Activated naive CD8-positive, alpha-beta T cell treated with anti-CD3 and anti-CD28 coated beads, Interleukin-2, amount 50 U/mL, for 16 hours (primary cell): ENCODE measurements at places on chromosomes 5 and 9.
A peak's percentile ranks its signal among the peaks of the same experiment; 100 is the strongest.

DNA sequence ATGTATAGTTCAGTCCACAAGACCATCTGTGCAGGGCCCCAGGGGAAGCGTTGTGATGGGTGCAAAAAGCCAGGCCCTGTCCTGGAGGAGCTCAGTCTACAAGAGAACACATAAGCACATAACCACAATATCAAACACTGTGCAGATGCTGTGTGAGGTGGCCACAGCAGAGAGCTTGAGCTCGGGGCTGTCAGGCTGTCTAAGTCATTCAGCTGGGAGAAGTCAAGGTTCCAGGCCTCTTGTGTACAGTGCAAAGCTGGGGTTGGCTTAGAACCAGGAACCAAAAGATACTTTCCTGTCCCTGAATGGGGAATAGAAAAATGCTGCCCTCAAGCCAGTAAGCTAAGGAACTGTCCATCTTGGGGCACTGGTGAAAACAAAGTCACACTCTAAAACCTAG, 75.0 kb downstream of the PRDM6 start:
- DNase-seq, result no peak

GRCh38 chr5:71699233-71699632, 19.8 kb upstream of the CARTPT start:
- no peak for DNase-seq

DNA sequence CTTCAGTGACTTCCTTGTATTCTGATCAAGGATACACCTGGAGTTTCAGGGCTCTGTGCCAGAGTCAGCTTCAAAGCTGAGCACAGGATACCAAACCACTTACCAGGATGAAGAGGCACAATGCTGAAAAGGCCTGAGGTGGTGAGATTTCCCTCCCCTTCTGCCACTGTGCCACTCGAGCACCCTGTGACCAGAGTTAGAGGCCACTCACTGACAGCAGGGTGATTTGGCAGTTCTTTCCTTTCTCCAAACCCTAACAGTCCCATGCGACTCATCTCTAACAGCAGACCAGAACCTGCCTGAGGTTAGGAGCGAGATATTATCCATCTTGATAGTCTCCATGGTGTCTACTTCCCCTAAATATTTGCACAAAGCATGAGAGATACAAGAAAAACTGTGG, 1.8 kb downstream of the PLGRKT start:
- DNase-seq, result no peak

DNA sequence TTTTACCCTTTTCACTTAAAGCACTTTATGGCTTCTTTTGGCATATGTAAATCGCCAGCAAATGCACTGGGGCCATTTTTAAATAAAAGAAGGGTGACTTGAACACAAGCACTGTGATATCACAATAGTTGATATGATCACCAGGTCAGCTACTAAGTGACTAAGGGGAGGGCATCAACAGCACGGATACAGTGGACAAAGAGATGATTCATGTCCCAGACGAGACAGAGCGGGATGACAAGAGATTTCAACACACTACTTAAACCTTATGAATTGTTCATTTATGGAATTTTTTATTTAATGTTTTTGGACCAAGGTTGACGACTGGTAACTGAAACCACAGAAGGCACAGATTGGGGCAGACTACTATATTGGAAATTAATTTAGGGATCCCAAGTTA, 54.1 kb downstream of the RORB start:
- DNase-seq, result no peak

DNA sequence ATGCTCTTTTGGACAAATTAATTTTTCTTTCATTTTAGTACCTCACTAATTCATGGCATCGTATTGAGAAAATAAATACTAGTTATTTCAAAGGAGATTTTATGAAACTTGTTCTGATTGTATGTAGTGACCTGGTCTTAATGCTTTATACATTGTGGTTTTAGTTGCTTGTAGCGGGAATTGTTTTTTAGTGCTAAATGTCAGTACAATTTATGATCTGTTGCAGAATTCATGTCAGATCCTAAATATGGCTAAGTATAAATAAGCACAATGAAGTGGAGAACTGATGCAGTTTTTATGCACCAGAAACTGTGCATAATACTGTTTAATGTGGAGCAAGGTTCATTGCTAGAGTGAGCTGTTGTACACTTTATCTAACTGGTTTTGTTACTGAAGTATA, 308.8 kb downstream of the PJA2 start:
- DNase-seq, result no peak

DNA sequence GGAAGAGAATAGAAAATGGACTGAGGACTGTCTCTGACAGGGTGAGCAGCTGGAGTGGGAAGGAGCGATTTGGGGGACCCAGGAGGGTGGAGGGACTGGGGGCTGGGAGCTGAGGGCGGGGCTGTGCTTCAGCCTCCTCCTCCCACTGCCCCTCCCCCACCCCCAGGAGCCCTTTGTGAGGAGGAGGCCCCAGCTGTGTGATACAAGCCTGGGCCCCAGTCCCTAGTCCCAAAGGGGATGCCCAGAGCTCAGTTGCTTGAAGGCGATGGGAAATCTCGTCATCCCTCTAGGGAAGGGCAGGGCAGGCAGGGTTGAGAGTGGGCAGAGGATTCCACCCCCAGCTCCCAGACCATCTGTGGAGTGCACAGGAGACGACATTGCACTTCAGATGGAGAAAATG, at the start of gene SPATA31E1:
SPATA31E1 (plus strand) TSS at position 251 of the 400 bp plus-strand sequence; CDS start at position 266, 15 bp downstream.
- no peak for DNase-seq

DNA sequence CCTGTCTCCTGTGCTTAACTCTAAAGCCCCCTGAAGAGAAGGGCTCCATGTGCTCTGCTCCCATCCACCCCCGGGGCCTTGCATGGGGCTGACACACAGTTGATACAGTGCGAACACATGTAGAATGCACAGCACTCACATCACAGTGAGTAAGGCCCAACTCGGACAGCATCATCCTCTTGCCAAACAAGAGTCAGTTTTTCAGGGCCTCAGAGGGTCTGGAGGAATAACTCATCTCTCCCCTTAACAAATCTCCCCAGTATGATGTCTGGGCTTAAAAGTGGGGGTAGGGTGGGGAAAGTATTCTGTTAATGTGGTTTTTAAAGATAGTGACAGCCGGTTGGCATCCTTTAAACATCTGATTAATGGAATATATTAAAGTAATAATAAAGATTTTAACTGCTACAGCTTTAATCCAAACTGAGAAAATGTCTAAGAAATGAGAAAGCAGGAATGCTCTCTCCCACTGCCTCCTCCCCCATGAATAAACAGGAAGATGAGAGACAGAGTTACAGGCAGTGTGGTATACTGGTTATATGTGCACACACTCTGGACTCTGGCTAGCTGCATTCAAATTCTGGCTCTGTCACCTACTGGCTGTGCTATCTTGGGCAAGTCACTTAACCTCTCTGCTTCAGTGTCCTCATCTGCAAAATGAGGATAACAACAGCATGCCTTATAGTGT, 22.5 kb downstream of the APBA1 start:
- no peak for DNase-seq

GRCh38 chr5:91206734-91207133, 176.4 kb downstream of the ARRDC3 start:
- DNase-seq, result no peak

DNA sequence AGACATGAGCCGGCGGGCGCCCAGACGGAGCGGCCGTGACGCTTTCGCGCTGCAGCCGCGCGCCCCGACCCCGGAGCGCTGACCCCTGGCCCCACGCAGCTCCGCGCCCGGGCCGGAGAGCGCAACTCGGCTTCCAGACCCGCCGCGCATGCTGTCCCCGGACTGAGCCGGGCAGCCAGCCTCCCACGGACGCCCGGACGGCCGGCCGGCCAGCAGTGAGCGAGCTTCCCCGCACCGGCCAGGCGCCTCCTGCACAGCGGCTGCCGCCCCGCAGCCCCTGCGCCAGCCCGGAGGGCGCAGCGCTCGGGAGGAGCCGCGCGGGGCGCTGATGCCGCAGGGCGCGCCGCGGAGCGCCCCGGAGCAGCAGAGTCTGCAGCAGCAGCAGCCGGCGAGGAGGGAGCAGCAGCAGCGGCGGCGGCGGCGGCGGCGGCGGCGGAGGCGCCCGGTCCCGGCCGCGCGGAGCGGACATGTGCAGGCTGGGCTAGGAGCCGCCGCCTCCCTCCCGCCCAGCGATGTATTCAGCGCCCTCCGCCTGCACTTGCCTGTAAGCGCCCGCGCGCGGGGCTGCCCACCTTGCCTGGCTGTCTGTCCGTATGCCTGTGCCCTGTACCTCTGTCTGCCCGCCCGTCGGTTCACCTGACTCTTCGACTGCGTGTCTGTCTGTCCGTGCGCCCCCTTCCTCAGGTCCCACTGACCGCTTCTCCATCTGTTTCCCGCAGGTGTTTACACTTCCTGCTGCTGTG, 412 bp downstream of the FGF18 start:
- no peak for DNase-seq

- DNase-seq, result no peak
These were observed 35.6 kb downstream of the CD180 start for GRCh38 chr5:67160985-67161384.

- DNase-seq, result no peak
These were observed 13.5 kb upstream of the DRD1 start for GRCh38 chr5:175457466-175457865.

DNA sequence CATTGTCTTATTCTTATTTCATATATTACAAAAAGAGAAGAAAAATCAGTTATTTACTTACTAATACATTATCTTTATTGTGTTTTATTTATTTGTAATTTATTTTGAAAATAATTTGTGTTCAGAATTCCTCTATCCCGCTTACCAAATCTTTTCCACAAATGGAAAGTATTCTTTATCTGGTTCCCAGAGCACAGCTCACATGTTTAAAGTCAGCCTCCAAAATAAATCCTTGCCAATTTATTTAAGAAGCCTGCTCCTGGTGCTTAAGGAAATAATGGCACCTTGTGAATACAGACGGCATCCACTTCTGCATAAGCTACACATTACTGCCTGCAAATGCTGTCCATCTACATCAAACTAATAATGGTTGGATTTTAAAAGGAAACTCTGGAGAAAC, 435.4 kb downstream of the MTRR start:
- no peak for DNase-seq

- DNase-seq, result no peak
These were observed 34.6 kb downstream of the PKD2L2 start for GRCh38 chr5:137923856-137924255.

DNA sequence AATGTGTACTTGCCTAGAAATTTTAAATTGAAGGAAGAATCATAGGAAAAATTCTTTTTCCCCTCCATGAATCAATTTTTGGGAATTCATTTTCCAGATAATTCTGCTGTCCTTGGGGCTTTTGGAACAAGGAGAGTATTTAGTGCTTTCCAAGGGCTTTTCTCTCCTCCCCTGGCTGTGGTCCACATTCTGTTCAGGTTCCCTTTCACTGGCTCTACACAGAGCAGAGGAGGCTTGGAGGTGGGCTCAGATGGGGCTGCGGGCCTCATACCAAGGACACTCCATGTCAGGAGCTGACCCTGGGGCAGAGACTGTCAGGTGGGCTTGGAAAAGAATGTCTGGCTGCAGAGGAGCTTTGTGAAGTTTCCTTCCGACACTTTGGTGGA, 128.1 kb downstream of the GADD45G start:
- DNase-seq, result no peak

GRCh38 chr9:118686959-118687358, 682.3 kb downstream of the BRINP1 start:
- no peak for DNase-seq

DNA sequence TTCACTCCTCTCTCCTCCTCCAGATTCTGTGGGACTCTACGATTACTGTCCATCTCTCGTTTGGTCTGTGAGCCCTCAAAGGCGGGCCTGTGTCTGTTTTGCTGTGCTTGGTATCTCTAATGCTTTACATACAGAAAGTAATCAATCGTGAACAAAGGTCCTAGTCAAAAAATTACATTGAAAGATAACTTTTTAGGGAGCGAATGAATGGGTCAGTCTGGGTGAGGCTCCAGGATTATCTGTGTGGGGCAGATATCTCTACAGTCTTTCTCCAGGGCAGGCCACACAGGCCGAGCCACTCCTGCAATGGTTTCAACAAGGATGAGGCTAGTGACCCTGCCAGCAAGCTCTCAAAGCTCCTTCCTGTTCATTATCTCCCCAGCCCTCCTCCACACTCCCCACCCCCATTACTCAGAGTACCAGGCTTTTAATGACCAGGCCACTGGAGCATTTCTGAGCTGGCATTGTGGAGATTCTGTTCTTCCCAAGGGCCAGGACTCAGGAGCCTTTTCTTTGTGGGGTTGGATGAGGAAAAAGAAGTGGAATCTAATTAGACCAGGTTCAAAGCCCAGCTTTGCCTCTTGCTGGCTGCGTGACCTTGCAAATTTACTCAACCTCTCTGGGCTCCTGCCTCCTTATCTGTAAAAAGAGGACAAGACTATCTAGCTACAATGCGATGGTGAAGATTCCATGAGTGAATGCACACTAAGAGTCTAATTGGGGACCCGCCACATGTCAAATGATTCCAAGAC, 10.2 kb downstream of the CORO2A start:
- no peak for DNase-seq

GRCh38 chr9:127783111-127784008, 2.5 kb upstream of the CDK9 start:
- DNase-seq, result peak; percentile 22

GRCh38 chr9:114081441-114082016, 3.4 kb upstream of the AMBP start:
- no peak for DNase-seq
